ENCODE measurements at places on chromosomes 4 and X.

- DNase-seq: no peak
Measured at GRCh38 chr4:120819805-120820437, 102.6 kb downstream of the PRDM5 start.

GRCh38 chr4:85459736-85460135, 15.2 kb upstream of the ARHGAP24 start:
- no peak for DNase-seq

DNA sequence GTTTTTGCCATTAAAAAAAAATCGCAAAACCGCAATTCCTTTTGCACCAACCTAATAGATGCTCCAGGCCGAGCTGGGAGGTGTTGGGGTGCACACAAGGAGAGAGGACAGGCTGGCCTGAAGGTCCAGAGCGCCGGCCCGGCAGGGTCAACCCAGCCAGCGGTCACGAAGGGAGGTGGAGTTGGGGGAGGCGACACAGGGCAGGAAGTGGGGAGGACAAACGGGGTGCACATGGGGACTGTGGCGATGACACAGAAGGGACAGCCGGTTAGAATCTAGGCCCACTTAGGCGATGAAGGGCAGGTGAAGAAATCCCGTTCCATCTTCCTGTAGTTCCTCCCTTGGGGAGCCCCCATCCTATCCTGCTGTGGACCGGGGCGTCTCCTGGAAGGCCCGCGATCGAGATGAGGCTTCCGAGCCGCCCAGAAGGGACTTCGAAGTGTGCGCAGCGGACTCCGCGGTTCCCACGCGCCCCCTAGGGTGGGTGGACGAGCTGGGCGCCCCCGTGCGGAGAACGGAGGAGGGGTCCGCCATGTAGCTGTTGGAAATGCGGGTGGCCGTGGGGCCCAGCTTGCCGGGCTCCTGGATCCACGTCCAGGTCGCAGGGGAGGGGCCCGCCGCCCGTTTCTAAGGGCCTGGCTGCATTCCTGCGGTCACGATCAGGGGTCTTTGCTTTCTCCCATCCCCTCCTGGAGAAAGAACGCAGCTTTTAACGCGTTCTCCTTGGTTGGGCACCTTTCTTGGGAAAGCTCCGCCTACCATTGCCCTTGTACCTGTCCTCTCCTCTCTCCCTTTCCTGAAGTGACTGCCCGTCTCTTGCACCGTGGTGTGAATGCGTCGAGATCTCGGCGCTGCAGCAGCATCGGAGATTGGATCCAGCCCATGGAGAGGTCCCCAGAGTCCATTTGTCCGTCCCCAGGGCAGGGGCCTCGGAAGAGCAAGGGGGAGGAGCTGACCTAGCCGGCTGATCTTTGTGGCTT, 17.0 kb upstream of the HPF1 start:
- DNase-seq: peak; percentile 11

DNA sequence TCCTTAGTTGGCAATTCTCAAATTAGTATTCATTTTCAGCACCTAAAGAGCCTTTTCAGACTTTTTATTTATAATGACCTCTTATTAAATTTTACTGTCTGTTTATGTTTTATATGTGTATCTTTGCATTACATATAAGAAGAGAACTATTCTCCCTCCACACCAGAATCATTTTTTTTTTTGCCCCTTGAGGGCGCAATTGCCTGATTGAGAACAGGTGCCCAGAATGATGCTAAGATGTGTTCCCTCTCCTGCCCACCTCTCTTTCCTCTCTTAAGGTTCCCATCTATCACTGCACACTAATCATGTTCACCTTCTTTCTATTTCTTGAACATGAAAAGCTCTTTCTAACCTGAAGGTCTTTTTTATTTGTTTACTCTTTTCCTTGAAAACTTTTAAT, 44.2 kb upstream of the ADAM29 start:
- no peak for DNase-seq

DNA sequence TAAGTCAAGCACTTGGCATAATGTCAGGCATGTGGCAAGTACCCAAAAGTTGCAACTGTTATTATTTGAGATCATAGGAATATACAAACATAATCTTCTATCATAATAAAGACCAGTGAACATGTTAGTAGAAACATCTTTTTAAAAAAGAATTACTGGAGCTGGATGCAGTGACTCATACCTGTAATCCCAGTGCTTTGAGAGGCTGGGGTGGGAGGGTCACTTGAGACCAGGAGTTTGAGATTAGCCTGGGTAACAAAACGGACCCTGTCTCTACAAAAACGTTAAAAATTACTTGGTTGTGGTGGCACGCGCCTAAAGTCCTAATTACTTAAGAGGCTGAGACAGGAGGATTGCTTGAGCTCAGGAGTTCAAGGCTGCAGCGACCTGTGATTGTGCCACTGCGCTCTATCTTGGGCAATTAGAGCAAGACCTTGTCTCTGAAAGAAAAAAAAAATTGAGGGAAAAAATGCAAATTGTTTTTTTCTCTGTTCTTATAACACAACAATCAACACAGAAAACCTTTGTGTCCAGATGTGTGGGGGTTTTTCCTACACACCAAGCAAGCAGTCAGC, 284.3 kb downstream of the ARHGAP10 start:
- DNase-seq: no peak

Data from putamen (tissue), 1 donor.